ENCODE measurements at places on chromosomes 4 and X.

DNA sequence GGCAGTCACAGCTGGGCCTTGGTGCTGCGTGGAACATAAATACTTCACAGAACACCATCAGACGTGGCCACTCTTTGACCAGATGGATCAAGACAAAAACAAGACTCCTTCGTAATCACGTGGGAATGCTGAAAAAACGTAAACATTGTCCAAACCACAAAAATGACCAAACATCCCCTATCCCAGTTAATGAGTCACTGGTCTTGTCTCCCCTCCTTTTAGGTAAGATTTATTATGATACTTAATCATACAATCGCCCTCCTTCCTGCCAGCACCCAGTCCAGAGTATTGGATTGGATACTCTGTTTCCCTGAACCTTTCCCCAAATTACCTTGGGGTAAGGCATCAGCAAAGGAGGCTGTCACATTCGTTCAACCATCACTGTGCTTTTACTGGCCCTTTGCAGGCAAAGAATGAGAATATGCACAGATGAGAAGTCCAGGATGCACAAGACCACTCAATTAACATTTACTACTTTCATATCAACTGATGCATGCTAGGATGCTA, 601 bp upstream of the TCEANC start:
- DNase-seq: no peak

GRCh38 chr4:176774852-176775251, 17.9 kb downstream of the VEGFC start:
- DNase-seq: no peak

- no peak for DNase-seq
Measured at GRCh38 chrX:141468940-141469339, 115.6 kb downstream of the SPANXA1 start.

DNA sequence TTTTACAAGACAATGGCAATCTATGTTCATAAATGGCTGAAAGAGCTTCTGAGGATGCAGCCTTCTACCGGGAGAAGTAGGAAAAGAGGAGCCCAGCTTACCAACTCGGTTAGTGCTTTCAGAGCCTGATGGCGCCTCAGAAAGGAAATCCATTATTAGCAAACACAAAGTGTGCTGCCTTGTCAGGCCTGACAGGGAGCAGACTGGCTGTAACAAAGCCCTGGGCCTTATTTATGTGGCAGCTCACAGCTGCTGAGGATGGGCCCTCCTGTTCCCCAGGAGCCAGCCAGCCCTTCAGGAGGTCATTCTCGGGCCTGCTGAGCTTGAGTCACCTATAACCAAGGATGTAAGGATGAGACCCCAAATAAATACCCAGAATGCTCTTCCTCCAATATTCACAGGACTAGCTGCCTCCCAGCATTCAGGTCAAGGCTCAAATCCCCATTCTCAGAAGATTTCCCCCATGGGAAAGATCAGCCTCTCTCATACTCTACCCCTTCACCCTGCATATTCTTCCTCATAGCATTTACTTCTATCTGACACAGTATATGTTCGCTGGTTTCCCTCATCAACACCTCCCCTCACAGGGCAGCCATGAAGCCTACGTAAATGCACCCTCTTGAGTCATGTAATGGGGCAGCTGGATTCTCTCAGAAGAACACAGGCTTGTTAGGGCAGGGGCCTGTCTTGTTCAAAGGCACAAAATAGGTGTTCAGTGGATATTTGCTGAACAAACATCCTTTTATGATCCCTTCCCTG, 227.0 kb upstream of the RASGEF1B start:
- DNase-seq: no peak
